ENCODE measurements at places on chromosomes 6 and 20. TPM values are rescaled to one million over a fixed set of nuclear protein-coding genes. Genes with fewer than 3 reads are reported as not detected.

DNA sequence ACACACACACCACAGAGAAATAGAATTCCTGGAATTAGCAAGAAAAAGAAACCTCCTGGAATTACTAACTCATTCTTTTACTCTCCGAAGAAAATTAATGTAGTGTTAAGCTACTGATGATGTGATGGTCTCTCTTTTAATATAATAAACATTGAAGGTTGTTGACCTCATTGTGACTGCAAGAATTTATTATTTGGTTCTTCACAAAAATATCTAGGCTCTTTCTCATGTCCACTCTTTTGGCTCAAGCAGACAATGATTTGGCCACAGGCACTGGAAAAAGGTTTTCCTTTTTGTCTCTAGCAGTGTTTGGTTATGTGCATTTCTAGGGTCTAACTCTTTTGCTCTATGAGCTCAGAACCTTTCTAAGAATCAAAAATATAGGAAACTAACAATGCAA, 811.9 kb downstream of the TENT5A start:
- no peak for DNase-seq

DNA sequence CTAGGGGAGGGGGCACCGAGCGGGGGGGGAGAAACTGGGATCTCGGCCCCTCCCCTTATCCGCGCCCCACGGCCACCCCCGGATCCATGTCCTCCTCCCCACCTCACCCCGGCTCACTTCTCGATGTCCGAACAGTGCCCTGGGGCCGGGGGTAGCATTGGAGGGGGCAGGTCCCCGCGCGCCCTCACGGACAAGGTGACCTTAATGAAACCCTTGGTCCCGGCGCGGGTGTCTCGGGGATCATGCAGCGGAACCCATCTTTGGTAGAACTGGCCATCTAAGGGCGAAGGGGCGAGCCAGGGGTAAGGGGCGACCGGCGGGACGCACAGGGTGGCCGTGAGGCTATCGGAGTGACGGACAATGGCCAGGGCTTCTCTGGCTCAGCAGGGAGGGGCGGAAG, 13.6 kb upstream of the SPAG4 start:
- no peak for DNase-seq

- DNase-seq: no peak
Measured at GRCh38 chr6:15062516-15063252, 183.2 kb upstream of the JARID2 start.

GRCh38 chr20:19407736-19408135, 195.3 kb downstream of the SLC24A3 start:
- no peak for DNase-seq

GRCh38 chr6:133612459-133612858, 276.5 kb upstream of the TCF21 start:
- DNase-seq: no peak

DNA sequence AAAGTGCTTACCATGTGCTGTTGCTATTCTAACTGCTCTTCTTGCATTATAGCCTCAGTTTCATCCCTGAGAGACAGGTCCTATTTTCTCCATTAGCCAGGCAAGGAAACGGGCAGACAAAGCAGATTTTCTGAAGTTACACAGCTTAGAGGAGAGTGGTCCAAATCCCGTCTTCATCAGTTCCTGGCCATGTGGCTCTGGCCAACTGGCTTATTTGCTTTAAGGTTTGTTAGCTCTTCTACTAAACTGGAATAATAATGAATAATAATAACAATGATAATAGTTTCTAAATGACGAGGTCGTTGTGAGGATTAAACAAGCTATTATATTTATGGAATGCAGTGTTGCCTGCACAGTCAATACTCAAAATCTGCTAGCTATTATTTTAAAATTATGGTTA, 35.8 kb upstream of the BCAS1 start:
- no peak for DNase-seq

DNA sequence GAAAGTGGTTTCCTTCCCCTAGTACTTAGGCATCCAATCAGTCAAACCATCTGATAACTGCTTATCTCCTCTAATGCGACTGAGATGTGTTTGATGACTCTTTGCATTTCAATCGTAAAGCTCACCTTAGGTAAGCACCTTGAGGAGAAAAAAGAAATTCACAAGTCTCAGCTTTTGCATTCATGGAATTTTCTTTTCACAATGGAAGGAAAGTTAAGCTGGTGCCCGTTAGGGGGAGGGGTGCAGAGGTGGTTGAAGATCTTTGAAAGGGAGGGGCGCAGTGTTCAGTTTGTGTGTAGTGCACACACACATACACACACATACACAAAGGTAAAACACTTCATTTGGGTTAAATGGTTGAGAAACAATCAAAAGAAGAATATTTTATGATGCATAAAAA, 87.1 kb upstream of the SALL4 start:
- no peak for DNase-seq

PSORS1C2 gene
- not detected for polyA plus RNA-seq

ADAT2 gene
- polyA plus RNA-seq: 0.66 TPM

DEF6 gene
- polyA plus RNA-seq: 226 TPM

PPIL6 gene
- polyA plus RNA-seq: 1.0 TPM

HLA-DQA2 gene
- polyA plus RNA-seq: 1.5 TPM

CNR1 gene
- not detected for polyA plus RNA-seq

C6orf58 gene
- not detected for polyA plus RNA-seq

TNFRSF6B gene
- polyA plus RNA-seq: not detected
